ENCODE measurements at places on chromosomes 2 and 18. TPM values are rescaled to one million over a fixed set of nuclear protein-coding genes. Genes with fewer than 3 reads are reported as not detected.

DNA sequence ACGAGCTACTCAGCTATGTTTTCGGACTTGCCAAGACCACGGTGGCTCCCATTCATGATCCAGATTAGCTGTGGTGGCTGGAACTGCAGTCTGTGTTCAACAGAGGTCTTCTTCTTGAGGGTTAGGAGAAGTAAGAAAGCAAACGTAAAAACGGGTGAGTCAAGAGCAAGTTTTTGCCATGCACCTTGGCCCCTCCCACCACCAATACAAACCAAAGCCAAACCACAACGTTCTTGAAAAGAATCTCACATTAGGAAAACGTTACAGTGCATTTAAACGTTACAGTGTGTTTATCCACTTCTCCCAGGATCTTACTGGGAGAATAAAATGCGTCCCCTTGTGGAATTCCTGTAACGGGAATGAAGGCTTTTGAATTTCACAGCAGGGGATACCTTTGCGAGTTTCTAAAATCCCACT, 725 bp downstream of the FBXO48 start:
- peak; percentile 63 for DNase-seq

Gene REG1B
- not detected for total RNA-seq

DNA sequence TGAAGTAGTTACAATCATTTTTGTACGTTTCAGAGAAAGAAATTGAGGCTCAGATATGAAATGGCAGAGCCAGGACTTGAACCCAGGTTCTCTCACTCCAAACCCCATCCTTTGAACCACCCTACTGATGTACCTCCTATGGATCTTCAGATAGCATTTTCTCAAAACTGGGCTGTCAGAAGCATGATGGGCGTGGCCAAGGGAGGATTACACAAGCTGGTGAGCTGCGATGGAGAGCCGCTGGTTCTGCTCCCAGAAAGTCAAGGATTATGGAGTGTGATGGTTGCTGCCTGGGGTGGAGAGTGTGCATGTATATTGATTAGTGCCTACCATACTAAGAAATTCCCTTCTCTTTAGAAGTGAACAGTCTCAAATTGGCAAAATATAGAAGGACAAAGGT, 47.0 kb upstream of the PPP1CB start:
- no peak for DNase-seq

GRCh38 chr18:52992041-52992440, 652.0 kb downstream of the DCC start:
- no peak for DNase-seq

Gene AFF3
- total RNA-seq, result 0.16 TPM

Gene RGPD8
- 10.8 TPM for total RNA-seq

Gene TBR1
- 0.09 TPM for total RNA-seq

GRCh38 chr18:31176531-31176930, 13.9 kb upstream of the DSC1 start:
- DNase-seq, result no peak

DNA sequence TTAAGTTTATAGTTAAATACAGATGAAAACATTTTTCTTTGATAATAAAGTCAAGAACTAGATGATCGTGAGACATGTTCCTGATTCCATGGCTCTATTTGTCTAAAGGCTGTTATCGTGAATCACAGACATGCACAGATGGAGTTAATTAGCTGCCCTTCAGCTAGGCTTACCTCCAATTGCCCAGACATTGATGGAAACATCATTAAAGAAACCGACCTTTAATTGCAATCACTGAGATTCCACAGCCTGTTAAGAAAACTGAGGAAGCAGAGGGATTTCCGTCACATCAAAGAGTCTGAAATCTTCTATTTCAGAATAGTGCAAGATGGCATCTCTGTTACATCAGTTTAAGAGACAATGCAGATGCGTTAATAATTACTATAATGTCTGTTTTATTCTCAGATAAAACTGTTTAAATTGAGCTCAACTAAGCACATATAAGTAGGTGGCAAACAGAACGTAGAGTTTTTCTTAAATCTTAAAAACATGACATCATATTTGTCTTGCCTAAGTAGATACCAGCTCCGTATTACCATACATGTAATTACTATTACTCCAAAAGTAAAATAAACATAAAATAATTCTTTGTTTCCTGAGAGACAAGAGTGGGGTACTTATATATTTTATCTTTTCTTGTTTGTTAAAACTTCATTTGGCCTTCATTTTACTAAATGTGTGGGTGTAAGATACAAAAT, 23.9 kb upstream of the CRACDL start:
- DNase-seq, result no peak

Gene FAM237A
- not detected for total RNA-seq

- no peak for DNase-seq
These were observed 221.5 kb downstream of the SH3RF3 start for GRCh38 chr2:109350526-109350925.

GRCh38 chr2:202278944-202279343, 13.4 kb downstream of the NOP58 start:
- DNase-seq, result peak; percentile 88

Gene CAPG
- 115 TPM for total RNA-seq

DNA sequence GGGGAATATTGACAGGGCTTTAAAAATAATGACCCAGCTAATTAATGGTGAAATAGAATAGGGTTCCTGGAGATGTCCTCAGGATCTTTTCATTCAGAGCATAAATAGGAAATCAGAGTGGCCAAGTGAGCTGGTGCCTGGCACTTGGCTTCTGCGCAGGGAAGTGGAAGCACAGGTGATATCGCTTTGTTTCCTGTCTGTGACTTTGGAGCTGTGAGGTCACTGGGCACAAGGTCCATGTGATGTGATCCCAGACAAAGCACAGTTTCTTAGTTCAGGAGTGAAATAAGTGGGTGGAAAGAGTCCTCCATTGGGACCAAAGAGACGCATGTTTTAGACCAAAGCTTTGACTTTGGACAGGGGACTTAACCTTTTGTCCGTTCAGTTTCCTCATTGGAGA, 338.3 kb downstream of the CYRIA start:
- DNase-seq, result no peak

Gene TEX44
- total RNA-seq, result not detected

DNA sequence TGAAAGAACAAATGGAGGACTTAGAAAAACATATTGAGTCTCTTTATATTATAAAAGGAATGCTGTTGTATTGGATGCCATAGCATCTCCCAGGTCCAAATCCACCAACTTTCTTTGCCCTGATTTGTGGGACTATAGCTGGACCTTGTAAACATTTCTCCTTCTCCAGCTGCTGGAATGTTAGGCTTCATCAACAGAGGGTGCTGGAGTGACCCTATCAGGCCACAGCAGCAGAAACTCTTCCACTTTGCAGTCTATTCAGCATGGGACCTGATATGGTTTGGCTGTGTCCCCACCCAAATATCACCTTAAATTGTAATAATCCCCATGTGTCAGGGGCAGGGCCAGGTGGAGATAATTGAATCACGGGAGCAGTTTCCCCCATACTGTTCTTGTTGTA, 138.4 kb upstream of the ARL4C start:
- peak; percentile 16 for DNase-seq

Gene LYPD6
- 3.1 TPM for total RNA-seq

DNA sequence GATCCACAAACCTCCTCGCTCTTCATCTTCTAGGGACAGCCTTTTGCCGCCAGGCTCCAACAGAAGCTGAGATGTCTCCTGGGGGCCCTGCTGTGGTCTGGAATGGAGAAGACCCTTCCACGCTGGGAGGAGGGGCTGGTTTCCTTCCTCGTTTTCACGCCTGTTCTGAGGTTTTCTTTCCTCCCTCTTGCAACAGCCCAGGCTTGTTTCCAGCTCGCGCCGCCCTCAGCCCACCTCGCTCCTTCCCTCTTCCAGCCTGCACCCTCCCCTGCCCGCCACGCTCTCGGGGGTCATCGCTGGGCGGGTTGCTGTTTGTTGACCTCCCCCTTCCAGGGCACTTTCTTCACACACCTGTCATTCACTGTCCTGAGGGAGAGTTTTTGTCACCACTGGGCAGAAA, 55.4 kb downstream of the VAPA start:
- DNase-seq, result no peak

GRCh38 chr2:220764171-220764570, 807.9 kb downstream of the EPHA4 start:
- no peak for DNase-seq

Gene SERPINB3
- not detected for total RNA-seq

DNA sequence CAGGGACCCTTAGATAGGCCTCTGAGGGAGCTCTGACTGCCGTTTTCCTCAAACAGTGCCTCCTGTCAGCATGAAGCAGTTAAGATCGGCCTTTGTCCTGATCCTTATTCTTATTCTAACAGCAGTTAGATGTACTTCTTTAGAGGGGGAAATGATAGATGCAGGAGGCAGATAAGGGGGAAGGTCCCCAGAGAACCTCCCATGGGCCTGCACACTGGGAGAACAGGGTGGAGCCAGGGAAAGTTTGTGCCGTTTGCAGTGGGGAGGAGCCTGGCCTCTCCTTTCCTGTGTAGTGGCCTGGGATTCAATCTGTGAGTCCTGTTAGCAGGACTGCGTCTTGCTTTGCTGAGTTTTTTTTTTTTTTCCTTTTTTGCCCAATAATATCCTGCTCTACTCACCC, 7.9 kb upstream of the INPP4A start:
- no peak for DNase-seq

DNA sequence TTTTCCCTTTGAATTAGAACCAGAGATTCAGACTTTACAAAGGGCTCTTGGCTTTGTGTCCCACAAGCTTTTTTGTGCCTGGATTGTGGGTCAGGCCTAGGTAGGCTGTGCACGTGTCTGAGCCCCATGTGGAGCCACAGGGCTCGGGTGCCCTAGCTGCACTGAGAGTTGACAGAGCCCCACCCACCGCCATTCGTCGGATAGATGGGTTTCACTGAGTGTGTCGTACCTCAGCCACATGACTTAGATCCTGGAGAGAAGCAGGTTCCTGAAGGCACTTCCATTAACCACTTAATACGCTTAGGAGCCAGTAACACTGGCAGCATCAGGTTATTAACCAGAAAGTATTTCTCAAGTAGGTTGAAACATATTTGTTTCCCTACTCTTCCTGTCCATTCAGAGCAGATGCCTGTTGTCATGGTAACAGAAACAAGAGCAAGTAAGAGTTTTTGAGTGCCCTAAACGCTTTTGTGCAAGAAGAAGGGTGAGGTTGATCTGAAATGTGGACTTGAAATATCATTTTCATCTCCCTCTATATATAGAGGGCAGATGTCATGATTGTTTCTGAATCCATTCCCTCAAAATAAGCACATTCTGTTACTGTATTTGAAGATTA, 30.0 kb downstream of the ADCYAP1 start:
- no peak for DNase-seq

DNA sequence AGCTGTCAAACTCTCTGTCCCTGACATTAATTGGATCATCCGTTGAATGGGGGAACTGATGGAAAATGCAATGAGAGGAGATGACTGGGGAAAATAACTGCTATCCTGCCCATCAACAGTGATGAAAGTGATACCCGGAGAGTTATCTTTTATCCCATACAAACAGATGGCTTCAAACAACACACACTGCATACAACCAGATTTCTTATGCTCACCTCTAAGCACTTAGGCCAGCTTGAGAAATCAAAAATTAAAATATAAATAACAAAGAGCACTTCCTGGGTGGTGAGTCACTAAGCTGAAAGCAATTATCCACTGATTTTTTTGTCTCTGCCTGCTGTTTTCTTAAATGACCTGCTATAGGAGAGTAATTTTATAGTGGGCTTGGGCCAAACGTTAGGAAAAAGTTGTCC, 237.6 kb upstream of the RGPD4 start:
- DNase-seq, result no peak

DNA sequence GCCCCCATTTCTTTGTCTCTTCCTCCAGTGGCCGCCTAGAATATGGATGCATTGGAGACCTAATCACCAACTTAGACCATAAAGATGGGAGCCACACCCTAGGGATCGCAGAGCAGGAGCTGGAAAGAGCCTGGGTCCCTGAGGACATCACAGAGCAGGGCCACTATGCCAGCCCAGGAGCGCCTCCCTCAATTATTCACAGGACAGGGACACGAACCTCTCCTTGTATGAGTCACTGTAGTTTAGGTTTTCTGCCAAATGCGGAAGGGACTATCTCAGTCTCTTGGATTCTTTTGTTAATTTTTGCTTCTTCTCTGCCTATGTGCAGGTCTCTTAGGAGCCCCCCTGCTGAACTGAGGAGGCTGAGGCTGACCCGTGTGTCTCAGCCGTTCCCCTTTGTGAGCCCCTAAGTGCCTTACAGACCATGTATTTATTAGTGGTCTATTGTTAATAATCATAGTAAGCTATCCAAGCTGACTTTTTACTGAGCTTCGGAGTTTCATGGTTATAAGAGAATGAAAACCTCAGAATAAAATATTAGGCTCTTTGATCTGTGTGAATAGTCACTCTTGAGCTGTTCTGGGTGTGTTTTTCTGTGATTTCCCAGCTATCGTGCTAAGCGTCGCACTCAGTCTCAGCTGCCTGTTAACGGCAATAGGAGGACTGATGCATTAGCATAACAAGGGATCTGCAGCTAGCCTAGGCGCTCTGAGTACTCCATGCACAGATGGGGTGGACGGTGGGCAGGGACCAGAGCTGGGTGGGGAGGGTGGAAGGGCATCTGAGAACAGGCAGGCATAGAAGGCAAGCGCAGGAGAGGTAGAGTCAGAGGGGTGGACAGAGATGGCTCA, 12.7 kb upstream of the PTPN4 start:
- no peak for DNase-seq

Gene PASK
- 17.3 TPM for total RNA-seq

Gene PAX3
- total RNA-seq, result not detected

GRCh38 chr2:28403370-28403956, 10.8 kb downstream of the FOSL2 start:
- DNase-seq, result no peak

DNA sequence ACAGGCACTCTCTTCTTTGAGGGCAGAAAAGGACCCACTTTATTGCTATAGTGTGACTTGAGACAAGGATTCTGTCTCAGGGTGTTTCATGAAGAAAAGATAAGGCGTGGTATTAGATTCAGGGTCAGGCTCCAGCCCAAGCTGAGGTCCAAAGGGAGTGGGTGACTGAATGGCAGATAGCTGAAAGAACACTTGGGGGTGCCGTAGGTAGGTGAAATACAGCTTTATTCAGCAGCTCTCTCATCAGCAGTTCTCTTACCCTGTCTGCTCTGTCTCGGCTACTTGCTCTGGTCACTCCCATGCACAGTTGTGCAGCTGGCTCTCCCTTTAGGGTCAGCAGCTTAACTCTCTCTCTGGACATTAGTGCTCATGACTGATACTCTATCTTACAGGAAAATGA, 379.9 kb downstream of the LPIN1 start:
- peak; percentile 5 for DNase-seq

GRCh38 chr2:122634920-122635319, 879.5 kb downstream of the TSN start:
- DNase-seq, result no peak

Gene REEP1
- 0.53 TPM for total RNA-seq

- no peak for DNase-seq
These were observed 206.9 kb upstream of the FAM98A start for GRCh38 chr2:33806041-33806440.

Gene NFATC1
- total RNA-seq, result 30.0 TPM

Gene ANKRD30B
- not detected for total RNA-seq

- no peak for DNase-seq
These were observed 413.2 kb upstream of the SPRED2 start for GRCh38 chr2:65845442-65846182.

Gene PFN4
- total RNA-seq, result 0.93 TPM

- peak; percentile 76 for DNase-seq
These were observed 30.8 kb downstream of the TBC1D8 start for GRCh38 chr2:101120124-101120996.

Gene TLX2
- total RNA-seq, result not detected

GRCh38 chr18:13514558-13514957, 211.8 kb downstream of the FAM210A start:
- DNase-seq, result no peak

Gene DLX1
- total RNA-seq, result not detected

- peak; percentile 70 for DNase-seq
These were observed 44.1 kb downstream of the ANKMY1 start for GRCh38 chr2:240513549-240514287.

Gene INPP5D
- 43.3 TPM for total RNA-seq
